Femur (tissue), 1 donor: ENCODE measurements at places on chromosomes 12 and 14.

DNA sequence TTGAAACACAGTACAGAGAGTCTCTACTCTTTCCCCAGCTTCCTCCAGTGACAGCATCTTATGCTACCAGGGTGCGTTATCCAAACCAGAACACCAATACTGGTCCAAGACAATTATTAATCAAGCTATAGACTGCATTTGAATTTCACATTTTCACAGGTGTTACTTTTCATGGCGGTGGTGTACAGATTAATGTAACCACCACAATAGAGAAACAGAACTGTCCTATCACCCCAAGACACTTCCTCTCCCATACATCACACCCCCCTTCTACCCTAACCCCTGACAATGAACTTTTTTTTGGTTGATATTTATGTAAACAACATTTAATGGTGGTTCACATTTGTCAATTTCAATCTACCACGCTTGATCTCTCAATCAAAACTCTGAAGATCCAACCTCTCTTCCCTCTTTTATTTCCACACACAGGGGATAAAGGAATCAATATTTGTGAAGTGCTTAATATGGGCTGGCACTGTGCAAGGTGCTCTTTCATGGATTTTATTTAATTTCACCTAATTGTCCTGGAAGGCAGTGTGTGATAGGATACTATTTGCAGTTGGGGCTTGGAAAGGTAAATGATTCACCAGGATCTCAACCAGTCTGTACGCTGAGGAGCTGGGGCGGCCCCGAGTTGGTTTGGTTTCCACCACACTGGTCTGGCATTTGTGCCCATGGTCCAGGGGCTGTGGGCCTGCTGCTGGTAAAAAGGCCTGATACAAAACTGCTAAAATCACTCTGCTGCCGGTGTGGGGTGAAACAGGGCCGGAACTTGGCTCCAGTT is 54.6 kb upstream of the DICER1 start:
- DNase-seq: peak; percentile 10

- peak; percentile 87 for DNase-seq
Measured at GRCh38 chr14:21024585-21025370, at the start of gene NDRG2. NDRG2 (minus strand) TSS chr14:21025061; CDS start chr14:21023315, 1,746 bp downstream.

DNA sequence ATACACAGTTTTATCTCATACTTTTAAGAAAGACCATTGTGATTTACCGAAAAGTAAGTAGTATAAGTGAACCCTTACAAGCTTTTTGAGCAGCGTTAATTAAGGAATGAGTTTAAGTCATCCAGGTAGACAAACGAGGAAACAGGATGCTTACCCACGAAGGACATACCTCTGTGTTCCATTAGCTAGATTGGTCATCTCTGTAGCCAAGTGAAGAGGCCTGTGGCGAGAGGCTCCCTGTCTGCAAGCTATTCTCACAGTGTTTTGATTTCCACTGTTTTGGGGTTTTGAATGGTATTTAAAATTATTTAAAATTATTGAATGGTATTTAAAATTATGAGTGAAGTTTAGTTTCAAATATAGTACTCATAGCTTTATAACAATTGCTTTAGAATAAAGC is 342.1 kb upstream of the RGS6 start:
- no peak for DNase-seq

GRCh38 chr14:73719791-73720190 is 5.6 kb upstream of the PNMA1 start:
- DNase-seq: no peak
